ENCODE measurements at places on chromosomes 5 and 9.

- no peak for DNase-seq
Observed at GRCh38 chr5:77632526-77633206, 5.8 kb downstream of the OTP start.

DNA sequence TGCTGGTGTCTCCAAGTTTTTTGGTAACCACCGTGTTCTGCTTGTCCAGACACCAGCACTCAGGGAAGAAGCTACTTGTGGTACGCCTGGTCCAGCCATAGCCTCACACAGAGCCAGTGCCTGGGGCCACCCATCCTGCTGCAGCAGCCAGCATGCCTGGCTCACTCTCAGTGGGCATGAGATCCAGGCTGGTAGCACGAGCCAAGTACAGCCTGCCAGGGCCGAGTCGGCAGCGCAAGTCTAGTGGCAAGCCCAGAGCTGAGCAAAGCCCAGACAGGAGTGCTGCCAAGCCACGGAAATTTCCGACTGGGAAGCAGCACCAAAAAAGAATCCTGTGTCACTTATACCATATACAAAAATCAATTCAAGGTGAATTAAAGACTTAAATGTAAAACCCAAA is 36.3 kb upstream of the FBXL17 start:
- no peak for DNase-seq

GRCh38 chr9:135862809-135863208 is 44.5 kb downstream of the CAMSAP1 start:
- DNase-seq = no peak

- no peak for DNase-seq
Observed at GRCh38 chr5:107820429-107820828, 149.7 kb upstream of the EFNA5 start.

- no peak for DNase-seq
Observed at GRCh38 chr5:62650197-62650596, 71.6 kb downstream of the LRRC70 start.

- no peak for DNase-seq
Observed at GRCh38 chr5:150644514-150644913, 4.1 kb downstream of the SYNPO start.

DNA sequence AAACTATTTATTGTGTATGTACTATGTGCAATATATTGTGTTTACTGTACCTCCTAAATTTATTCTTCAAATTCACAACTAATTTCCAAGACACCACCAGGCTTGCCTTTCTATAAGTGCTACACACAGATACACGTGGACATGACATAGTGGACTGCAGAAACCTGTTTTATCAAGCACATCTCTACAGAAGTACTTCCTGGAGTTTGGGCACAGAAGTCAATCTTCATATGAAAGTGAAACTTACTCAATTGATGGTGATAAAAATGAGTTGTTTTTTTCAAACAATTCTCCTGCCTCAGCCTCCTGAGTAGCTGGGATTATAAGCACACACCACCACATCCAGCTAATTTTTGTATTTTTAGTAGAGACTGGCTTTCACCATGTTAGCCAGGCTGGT is 57.6 kb downstream of the NLN start:
- DNase-seq = no peak

- DNase-seq = no peak
Observed at GRCh38 chr9:5621327-5621726, 7.6 kb upstream of the RIC1 start.

DNA sequence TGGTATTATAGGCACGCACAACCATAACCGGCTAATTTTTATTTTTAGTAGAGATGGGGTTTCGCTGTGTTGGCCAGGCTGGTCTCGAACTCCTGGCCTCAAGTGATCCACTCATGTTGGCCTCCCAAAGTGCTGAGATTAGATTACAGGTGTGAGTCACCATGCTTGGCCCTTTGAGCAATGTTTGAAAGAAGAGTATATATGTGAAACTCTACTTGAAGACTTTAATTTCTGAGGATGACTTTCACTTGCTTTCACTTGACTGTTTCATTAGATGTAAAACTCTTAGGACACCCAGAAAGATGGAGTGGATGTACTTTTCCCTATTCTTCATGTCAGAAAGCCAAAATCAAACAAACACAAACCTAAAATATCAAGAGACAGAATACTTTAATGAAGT is 43.8 kb upstream of the GAS1 start:
- no peak for DNase-seq

- DNase-seq = no peak
Observed at GRCh38 chr5:116004248-116004647, 28.0 kb upstream of the ARL14EPL start.

DNA sequence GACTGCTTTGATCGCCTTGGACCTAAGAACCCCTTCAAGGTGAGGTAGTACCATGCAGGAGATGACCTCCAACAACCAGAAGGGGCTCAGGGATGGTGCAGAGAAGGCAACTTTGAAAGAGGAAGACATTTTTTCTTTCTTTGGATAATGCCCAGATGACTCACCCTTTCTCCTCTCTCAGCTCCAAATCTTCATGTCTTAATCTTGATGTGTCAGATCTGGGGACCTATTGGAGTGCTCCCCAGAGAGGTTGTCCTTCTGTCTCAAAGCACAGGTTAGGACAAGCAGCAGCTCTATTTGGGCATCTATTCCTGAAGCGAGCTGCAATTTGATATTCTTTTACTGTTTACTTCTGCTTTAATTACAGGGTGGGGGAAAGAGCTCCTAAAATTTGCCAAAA is 229.9 kb upstream of the MAP3K1 start:
- no peak for DNase-seq

DNA sequence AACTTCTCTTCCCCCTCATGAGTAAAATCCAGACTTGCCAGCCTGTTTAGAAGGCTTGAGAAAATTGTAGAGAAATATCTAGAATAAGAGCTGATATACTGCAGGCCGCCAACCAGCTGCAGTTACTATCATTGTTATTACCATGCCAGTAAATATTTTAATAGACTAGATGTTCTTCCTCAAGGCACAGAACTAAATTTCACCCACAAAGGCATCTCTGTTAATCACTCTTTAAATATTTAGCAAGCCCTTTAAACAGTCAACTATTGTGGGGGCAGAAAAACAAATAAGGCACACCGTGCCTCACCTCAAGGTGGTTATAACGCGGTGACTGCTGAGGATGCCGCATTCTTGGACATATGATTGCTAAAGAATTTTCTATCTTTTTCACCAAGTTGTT is 147.0 kb downstream of the SPOCK1 start:
- no peak for DNase-seq

- DNase-seq = no peak
Observed at GRCh38 chr5:164013077-164013670, 507.8 kb downstream of the MAT2B start.

- DNase-seq = no peak
Observed at GRCh38 chr5:43432486-43433375, 20.5 kb upstream of the CCL28 start.

DNA sequence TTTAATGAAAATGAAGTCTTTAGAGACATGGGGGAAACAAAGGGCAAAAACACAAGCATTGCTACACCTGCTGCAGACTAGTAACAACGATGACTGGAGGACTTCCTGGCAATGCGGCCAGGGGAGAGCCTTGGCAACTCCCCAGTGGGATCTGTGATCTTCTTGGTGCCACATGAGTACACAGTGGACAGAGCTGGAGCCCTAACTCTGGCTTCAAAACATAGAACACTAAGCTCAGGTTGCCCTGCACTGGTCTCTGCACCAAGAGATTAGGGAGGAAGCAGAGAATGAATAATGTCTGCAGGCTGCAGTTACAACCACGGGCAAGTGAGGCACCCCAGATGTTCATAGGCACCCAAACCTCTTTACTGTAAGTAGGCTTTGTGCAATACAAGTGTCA is 91.1 kb downstream of the MRPS27 start:
- no peak for DNase-seq

DNA sequence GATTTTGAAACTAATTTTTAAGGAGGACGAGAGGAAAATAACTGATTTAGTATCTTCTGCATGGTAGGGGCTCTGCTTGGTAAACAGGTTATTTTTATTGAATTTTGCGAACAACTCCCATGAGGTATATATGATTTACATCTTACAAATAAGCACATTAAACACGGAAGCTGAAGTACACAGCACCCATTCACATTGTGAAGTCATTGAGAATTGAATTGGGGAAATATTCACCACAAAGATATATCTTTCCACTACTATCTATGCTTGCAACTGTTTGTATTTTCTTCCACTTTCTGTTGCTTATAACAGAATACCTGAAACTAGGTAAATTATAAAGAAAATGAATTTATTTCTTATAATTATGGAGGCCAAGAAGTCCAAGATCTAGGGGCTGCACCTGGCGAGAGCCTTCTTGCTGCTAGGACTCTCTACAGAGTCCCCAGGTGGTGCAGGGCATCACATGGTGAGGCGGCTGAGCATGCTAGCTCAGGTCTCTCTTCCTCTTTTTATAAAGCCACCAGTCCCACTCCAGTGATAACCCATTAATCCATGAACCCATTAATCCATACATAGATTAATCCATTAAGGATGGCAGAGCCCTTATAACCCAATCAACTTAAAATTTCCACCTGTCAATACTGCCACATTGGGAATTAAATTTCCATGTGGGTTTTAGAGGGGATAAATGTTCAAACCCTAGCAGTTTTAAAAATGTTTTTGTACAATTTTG is 79.0 kb upstream of the ZNF608 start:
- no peak for DNase-seq

DNA sequence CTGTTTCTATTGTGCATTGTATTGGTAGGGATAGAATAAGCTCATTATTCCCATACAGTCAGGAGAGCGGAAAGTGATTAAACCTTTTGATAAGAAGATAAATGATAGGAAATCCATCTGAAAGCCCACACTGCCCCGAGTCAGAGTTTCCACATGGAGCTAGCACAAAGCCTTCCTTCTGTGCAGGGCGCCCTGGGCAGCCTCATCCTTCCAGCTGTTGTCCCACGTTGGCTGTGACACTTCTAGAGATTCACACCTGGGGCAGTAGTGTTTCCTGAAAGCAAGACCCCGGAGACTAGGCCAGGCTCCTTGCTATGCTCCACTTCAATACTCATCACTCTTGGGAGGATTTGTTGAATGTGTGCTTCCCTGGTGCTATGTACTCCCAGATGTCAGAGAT is 172.4 kb downstream of the SEMA6A start:
- no peak for DNase-seq

DNA sequence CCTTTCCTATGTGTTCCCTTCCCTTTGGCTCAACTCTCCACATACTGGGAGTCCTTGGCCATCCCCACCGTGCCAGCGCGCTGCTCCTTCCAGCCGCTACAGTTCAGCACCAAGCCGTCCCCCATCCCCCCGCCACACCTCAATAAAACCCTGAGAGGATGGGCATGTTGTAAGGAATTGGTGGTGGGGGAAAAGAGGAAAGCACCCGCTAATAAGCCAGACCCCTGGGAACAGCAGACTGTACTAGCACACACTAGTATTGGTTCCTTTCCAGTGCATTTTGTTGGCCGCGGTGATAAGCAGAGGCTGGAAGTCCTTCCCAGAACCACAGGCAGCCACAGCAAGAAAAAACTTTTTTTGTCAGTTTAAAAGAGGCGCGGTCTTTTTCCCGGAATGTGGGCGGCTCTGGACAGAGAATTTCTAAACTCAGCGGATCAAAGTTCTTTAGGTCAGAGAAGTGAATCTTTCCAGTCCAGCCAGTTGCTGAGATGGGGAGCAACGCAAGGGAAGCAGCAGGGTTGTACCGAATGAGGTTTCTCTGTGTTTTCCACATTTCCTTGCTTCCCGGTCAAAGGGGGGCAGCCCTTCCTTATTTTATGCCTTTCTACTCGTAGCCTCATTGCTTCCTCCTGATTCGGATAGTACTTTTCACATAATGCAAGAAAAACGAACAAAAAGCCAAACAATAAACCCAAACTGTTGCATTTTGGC is 2.1 kb downstream of the CHSY3 start:
- no peak for DNase-seq

DNA sequence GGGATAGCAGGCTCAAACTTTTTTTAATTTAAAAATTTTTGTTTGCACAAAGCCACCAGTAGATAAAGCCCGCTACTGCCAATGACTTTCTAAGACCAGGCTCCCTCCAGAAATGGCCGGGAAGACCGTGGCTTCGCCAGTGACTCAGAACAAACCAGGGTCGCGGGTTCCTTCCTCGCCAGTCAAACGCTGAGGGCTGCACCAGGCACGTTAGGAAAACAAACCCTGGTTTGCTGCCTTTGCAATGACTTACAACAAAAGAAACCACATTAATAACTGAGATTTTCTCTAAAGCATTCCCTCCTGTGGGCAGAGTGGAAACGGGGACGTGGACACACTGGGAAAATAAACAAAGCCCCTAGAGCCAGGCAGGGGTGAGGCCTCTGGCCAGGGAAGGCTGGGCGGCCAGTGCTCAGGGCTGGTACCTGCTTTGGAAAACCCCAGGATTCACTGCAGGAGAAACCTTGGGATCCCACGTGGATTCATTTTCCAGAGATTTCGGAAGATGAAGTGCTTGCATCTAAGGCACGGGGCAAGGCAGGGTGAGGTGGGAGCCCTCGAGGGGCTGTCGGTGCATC is 3.8 kb downstream of the PRRX2 start:
- no peak for DNase-seq

DNA sequence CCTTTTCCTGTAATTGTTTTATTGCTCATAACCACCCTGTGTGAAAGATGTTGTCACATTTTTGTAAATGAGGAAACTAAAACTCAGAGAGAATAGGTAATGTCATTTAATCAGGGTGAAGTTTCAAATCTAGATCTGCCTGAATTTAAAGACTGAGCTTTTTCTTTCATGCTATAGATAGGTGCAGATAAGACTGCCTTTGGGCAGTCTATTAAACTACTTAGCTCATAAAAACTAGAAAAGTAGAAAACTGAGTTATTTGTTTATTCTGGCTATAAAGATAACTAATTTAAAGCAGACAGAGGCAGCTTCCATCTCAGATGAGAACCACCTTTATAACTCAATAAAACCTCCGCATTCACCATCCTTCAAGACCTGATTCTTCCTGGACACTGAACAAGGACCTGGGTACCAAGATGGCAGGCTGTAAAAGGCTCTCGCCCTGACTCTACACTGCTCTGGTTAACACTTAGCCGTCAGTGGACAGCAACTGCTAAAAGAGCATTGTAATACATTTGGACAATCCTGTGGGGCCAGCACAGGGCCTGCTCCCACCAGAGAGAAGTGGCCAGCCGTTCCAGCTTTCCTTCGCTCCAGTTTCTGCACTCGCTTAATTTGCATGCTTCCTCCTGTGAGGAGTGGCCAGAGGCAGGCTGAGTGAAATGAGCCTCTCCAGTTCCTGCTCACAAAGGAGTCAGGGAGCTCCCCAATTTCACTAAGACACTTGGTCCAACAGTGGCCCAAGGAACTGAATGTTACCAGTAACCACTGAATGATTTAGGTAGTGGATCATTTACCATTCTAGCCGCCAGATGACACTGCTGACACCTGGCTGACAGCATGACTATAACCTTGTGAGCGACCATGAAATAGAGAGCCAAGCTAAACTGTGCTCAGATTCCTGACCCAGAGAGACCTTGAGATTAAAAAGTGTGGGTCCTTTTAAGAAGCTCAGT is 566.4 kb downstream of the EFNA5 start:
- no peak for DNase-seq

GRCh38 chr5:122179701-122180100 is 50.4 kb downstream of the ZNF474 start:
- DNase-seq = no peak

GRCh38 chr5:3351581-3352442 is 243.8 kb upstream of the IRX1 start:
- no peak for DNase-seq

Data from stimulated activated CD8-positive, alpha-beta memory T cell treated with anti-CD3 and anti-CD28 coated beads, Interleukin-15, amount 100 ng/mL, for 24 hours (primary cell).